ENCODE measurements at places on chromosomes 7 and 10.

DNA sequence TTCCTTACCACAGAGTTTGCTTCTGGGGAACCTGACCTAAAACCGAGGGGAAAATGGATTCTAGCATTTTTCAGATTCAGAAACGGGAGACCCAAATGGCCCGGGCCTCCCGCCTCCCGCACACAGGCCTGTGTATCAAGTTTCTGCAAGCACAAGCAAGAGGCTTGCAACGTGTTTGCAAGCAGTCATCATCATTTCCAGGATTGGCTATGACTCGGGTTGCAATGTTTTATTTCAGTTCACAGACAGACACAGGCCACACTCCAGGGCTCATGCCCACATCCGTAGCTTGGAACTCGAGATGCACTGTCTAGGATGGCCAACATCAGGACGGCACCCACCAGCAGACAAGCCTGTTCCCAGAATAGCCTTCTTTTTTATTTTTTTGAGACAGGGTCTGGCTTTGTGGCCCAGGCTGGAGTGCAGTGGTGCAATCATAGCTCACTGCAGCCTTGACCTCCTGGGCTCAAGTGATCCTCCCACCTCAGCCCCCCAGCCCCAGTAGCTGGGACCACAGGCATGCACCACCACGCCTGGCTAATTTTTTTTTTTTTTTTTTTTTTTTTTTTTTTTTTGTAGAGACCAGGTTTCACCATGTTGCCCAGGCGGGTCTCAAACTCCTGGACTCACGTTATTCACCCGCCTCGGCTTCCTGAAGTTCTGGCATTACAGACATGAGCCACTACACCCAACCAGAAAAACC, 68.1 kb upstream of the FOXK1 start:
- peak; percentile 74 for DNase-seq

DNA sequence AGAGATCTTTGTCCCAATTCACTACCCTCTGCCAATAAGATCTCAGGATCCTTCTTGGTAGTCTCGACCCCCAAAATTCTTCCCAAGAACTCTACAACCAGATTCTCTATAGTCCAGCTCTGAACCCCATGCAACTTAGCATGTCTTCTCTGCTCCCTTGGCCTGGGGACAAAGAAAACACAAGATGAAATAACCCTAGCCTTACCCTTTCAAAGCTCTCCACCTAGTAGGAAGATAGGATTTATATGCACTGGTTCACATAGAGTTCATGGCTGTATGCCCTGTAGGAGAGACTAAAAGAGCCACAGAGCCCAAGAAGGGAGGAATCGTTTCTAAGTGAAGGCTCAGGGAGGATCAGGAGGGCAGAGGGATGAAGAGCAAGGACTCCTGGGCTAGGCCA, 96.1 kb downstream of the PPP1R3C start:
- no peak for DNase-seq

DNA sequence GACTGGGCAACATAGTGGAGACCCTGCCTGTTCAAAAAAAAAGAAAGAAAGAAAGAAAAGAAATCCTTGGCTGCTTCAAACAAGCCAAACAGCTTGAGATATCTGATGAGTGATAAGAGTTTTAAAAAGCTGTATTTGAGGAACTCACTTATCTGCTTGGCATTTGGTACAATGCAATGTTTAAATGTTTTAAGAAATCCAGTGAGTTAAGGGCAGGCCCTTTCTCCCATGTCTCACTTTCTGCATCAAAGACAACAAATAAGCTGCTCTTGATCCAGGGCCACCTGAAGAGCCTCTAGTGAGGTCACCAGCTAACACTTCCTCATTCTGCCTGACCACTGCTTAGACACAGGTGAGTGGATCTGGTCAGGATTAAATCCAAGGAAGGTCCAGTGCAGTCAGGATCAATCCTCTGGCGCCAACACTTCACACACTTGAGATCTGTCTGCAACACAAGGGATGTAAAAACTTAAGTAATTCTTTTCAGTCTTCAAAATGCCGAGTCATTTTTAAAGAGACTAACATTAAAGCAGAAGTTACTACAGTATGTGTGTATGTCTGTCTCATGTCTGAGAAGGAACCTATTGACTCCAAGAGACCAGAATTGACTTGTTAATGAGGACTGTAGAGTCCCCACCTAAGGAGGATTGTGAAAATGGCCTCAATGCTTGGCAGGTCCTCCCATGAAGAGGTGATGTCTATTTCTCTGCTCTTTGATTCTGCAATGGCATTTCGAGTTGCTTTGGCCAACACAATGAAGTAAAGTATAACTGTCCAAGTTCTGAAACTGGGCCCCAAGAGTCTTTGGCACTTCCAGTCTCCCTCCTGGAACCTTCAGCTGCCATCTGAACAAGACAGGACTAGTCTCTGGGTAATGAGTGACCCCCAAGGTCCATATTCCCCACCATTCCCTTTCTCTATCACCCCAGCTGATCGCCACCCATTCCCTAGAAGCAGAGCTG, 43.1 kb downstream of the CREB3L2 start:
- no peak for DNase-seq

- no peak for DNase-seq
These were observed 149.0 kb downstream of the TNS3 start for GRCh38 chr7:47432671-47433563.

- DNase-seq, result no peak
These were observed 80.4 kb downstream of the TES start for GRCh38 chr7:116290740-116291139.

DNA sequence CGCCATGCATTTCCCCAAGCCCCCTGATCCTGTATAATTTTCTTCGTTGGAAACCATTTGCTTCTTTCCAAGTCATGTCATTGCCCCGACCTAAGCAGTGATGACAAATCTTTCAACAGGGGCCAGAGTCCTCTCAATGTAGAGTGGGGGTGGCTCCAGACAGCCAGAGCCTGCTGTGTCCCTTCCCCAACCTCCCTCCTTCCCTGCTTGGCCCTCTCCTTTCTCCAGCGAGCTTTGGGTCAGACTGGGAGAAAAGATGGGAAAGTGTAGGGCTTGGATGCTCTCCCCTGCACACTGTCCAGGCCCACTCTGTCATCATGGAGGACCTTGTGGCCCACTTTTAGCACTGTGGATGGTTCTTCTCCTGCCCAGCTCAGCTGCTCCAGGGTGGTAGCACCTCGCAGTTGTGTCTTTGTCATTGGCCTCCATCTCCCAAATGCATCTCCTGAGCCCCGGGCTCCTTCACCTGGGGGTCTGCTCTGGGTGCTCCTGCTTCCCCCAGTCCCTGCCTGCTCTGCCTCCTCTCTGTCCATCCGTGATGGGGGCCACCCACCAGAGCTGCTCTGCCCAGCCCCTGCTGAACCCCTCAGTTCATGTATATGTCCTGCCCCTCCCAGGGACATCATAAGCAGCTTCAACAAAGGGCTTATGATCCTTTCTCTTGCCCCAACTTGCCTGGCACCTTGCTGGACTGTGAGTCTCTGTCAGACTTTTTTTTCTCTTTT, 37.5 kb downstream of the BTBD16 start:
- DNase-seq, result no peak

GRCh38 chr7:81669476-81670105, 100.3 kb downstream of the HGF start:
- no peak for DNase-seq

DNA sequence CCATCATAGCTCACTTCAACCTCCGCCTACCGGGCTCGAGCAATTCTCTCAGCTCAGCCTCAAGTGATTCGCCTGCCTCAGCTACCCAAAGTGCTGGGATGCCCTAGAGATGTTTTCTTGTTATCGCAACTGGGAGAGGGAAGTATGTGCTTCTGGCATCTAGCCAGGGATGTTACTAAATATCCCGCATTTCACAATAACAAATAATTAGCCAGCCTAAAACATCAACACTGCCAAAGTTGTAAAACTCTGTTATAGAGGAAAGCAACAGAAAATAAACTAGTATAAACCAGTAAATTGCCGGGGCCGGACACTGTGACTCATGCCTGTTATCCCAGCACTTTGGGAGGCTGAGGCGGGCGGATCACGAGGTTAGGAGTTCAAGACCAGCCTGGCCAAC, 7.2 kb downstream of the INA start:
- DNase-seq, result peak; percentile 8
